ENCODE measurements at places on chromosomes 5 and 9.
A peak's percentile ranks its signal among the peaks of the same experiment; 100 is the strongest.

- no peak for DNase-seq
Observed at GRCh38 chr9:91117959-91118703, 243.6 kb downstream of the AUH start.

DNA sequence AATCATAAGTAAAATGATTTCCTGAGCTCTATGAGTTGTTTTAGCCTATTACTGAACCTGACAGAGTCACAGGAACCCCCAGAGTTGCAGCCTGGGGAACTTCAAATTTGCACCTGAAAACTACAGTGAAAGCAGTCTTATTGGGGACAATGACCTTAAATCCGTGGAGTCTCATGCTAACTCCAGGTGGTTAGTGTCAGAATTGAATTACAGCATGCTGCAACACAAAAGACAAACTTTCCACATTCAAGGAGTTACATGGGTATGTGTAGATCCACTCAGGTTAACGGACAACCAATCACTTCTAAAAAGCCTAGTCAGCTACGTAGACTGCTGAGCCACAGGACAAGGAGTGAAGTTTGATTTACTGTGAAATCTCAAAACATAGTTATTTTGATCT lies 49.7 kb downstream of the PLPP1 start:
- DNase-seq = no peak

GRCh38 chr9:133087429-133088145 lies 25.8 kb downstream of the CEL start:
- DNase-seq = no peak

DNA sequence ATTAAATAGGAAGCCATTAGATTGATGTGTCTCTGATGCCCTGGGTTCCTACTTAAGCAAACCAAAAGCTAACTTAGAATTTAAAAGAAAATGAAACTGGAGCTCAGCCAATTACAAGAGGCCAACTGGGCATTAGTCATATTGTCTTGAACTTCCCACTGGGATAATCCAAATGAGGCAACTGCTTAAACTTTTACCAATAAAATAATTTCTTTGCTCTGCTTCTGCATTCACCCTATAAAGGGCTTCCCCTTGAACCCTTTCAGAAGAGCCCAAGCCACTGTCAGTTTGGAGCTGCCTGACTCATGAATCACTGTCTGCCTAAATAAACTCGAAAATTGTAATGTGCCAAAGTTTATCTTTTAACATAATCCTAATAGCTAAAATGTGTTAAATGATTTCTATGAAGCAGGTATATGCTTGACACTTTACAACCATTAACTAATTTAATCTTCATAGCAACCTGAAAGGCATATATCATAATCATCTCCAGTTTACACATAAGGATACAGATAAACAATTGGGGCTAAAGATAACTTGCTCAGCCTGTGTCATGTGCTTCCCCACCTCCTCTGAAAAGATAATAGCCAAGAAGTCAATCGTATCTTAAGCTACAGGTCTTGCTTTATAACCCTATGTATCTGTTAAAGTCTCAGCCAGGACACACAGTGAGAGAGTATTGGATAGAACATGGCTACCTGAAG lies 11.5 kb downstream of the GPR150 start:
- no peak for DNase-seq

- no peak for DNase-seq
Observed at GRCh38 chr5:175282611-175283225, 161.3 kb downstream of the DRD1 start.

DNA sequence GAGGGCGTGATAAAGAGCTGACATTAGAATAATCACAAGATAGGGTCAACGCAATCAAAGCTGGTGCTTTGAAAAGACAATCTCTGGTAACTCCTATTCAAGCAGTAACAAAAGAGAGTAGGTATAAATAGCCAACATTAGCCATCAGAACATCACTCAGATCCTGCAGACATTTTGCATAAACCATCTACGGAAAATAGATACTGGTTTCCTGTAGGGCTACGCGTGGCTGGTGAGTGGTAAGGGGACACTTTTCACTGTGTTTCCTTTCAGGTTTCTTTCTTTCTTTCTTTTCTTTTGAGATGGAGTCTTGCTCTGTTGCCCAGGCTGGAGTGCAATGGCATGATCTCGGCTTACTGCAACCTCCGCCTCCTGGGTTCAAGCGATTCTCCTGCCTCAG lies 22.3 kb downstream of the TTF1 start:
- no peak for DNase-seq

GRCh38 chr5:6405591-6405990 lies 27.2 kb upstream of the MED10 start:
- no peak for DNase-seq

GRCh38 chr9:13387734-13388067 lies 108.2 kb upstream of the MPDZ start:
- no peak for DNase-seq

DNA sequence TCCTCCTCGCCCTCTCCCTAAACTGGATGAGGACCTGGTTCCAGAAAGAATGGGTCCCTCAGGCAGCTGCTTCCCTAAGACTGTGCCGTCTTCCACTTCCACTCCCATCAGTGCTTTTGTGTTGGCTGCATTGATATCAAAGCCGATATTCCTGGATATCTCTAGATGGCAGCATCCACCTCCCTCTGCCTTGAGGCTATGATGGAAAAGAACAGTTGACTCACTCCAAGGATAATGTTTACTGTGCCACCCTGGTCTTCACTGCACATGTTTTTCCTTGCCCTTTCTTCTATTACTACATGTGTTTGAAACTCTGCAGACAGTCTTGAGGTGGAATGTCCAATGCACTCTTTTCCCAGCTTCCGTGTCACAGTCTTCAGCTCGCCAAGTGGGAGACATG lies 211.6 kb downstream of the MAST4 start:
- no peak for DNase-seq

DNA sequence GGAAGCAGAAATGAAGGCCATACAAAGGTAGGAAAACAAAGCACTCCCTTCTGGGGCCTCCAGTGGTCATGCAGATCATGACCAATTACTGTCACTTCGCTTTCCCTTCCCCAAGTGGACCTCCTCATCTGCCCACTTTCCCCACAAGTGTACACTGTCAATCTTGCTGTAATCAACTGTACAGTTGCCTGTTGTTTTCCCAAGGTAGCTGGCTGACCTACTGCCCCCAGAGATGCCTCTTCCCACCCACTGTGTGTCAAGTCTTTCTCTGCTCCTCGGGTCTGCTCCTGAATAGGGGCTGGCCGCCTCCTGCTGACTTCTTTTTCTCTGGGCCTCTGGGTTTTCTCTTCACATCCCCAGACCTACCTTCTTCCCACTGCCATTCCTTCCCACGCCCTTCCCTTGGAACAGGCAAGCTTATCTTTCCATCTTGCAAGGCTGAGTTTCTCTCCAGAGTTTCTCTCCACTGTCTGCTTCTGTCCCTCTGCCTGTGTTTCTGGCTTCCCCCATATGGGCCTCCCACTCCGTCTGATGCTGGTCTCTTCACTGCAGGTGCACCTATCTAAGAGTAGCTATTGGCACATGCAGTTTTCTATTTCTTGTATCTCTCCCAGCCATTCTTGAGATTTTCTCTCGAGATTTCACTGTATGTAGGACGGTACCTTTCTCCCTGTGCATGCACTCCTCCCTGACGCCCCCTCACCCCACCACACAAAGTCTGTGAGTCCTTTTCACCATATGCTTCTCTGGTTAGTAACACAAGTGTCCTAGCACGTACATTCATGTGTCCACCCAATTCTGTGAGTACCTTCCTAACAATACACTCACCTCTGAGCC lies 2.4 kb downstream of the ELL2 start:
- peak; percentile 21 for DNase-seq

- no peak for DNase-seq
Observed at GRCh38 chr9:70553707-70554673, 139.5 kb upstream of the KLF9 start.

DNA sequence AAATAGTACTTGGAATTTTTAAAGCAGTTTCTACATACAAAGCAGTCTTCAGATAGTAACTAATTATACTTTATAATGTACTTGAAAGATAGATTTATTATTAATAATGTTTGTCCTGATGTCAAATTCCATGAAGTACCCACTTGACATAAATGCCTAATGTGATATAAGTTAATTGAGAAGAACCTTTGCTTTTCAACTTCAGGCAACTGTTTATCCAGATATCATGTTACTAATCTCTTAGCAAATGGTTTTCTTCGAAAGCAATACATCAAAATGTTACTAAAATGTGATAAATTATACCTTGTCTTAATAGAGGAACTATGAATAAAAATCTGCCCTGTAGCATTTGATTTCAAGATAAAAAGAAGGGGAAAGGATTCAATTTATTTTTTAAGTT lies 146.8 kb upstream of the FBXL17 start:
- no peak for DNase-seq

DNA sequence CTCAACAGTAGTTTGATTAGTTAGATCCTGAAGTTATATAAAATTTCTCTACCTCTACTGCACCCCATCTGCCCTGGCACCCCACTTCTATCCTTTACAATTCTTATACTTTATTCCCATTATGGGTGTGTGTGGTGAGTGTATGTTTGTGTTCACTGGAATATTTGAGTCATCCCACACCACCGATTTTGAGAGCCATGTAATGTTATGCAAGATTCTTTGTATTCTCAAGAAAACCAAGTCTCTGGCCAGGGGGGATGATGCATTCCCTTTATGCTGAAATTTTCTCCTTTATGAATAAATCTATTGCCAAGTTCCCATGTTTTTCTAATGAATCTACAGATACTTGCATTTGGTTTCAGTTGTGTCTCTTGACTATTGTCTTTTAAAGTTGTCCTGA lies 266.8 kb downstream of the ARHGEF28 start:
- no peak for DNase-seq

DNA sequence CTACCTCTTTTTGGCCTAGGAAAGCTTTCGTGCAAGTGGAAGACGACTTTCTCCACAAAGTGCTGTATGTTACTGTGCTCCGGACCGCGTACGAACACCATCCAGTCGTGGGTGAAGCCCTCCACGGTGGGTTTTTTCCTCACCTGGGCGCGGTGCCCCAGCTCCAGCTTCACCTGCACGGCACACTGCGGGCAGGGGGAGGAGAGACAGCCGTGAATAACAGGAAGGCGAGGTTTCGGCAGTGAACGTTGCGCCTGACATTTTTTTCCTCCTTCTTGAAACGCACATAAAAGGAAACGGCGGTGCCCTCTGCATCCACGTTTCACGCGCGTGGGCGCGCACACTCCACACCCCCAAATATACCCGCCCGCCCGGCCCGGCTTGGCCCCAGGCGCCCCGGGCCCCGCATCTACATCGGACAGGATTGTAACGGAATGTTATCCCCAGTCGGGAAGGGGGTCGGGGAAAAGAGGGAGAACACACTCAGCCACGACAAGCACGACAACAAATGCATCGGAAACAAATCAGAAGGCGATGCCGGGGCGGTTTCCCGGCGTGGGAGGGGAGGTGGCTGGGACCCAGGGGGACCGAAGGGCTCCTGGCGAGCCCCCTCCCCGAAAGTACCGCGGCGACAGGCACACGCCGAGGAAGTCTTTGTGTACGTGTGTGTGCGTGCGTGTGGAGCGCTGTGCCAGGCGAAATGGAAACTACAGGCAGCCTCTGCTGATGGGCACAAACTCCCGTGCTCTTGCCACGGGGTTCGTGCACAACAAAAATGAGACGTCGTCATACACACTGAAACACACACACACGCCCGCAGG lies 1.4 kb downstream of the MLLT3 start:
- DNase-seq = peak; percentile 70

DNA sequence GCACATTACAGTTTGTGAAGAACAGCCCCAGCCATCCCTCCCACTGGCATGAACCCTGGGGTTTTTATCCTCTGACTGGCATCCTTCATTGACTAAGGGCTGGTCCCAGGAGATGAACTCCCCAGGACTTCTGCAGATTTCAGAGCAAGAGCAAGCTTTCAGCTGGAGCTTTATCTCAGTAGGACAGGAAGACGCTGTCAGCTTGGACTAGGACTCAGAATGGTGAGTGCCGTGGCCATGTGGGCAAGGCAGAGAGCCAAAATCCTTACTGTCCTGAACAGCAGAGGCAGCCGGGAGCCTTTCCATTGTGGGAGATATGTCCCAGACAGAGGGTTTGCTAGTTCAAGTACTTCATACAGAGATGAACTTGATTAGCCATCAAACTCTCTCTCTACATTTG lies 3.2 kb upstream of the ACOT12 start:
- DNase-seq = no peak
